MM.1S (cell line): ENCODE measurements at places on chromosomes 16 and 17.
A peak's percentile ranks its signal among the peaks of the same experiment; 100 is the strongest.

DNA sequence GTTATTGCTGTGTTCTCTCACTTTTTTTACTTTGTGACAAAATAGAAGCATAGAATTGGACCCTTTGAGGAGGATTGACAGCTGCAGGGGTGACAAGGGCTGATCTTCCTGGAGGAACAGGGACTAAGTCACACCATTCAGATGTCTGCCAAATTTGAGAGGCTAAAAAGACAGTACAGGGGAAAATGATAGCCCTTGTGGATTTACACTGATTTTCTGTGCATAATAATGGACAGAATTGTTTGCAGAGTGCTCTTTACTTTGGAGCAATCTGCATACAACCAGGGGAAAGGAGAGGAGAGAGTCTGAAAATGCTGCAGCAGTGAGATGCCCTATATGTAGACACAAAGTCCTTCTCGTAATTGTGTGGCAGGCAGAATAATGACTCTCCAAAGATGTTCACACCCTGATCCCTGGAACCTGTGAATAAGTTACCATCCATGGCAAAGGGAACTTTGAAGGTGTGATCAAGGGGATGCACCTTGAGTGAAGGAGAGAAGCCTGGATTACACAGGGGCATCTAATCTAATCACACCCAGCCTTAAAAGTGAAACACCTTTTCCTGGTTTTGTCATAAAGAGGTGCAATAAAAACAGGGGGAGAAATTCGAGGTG lies 221.4 kb upstream of the CPHXL start:
- DNase-seq: no peak

GRCh38 chr17:8056976-8057625 lies 18.2 kb downstream of the ALOX15B start:
- no peak for DNase-seq

GRCh38 chr17:81031566-81032550 lies 3.1 kb upstream of the BAIAP2 start:
- no peak for DNase-seq

DNA sequence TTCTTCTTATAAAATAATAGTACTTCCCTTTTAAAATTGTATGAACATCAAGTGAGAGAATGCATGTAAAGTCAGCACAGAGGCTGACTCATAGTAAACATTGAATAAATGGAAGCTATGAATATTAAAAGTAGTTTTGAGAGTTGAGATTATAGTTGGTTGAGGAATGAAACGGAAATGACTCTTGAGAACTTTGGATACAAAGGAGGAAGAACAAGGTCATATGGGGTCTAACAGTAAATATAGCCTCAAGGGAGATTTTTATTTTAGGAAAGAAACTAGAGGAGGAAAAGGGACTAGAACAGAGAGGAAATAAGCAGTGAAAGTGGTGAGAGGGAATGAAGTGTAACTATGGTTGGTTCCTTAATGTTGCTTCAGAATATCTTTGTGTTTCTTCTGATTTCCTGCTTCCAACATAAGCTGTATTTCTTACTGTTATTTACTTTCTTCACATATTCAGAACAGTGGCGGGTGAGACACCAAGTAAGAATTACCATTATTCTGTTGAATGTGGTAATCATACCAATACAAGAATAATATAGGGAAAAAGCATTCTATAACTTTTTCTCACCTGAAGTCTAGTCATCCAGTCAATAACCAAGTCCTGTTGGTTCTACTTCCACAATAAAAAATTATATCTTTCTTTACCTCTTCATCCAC lies 165.1 kb downstream of the CHD9 start:
- DNase-seq: no peak

- no peak for DNase-seq
These were observed 17.4 kb downstream of the ZNF276 start for GRCh38 chr16:89738538-89739317.

DNA sequence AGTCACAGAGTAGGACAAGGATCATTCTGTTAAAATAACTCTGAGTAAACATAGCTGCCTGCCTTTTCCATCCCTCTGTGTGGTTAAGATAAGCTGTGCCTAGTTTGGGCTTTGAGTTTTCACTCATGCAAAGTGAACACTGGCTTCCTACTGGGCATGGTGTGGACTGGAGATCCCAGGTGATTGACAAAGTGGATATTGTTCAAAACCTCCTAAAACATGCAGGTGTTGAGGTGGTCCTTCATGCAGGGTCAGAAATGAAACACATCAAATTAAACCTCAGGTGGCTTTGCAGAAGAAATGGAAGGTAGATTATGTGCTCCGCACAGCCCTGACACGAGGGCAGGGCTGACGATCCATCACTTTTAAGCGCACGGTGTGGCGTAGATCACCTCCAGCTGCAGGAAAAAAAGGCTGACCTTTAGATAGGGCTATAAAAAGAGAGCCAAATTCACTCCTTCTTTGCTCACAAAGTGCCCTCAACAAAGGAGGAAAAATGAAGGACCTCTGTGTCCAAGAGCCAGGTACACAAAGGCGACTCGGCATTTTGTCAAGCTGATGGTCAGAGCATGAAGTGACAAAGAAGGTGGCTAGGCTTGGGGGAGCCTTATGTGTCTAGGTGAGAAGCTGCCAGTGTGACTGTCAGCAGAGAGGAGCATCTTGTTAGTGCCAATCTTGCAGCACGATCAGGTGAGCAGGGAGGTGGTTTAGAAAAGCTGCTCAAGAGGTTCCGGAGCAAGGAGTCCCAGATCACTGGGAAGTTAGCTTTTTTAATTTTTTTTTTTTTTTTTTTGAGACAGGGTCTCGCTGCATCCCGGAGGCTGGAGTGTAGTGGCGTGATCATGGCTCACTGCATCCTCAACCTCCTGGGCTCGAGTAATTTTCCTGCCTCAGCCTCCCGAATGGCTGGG lies 19.9 kb upstream of the ITPRIPL2 start:
- DNase-seq: no peak

DNA sequence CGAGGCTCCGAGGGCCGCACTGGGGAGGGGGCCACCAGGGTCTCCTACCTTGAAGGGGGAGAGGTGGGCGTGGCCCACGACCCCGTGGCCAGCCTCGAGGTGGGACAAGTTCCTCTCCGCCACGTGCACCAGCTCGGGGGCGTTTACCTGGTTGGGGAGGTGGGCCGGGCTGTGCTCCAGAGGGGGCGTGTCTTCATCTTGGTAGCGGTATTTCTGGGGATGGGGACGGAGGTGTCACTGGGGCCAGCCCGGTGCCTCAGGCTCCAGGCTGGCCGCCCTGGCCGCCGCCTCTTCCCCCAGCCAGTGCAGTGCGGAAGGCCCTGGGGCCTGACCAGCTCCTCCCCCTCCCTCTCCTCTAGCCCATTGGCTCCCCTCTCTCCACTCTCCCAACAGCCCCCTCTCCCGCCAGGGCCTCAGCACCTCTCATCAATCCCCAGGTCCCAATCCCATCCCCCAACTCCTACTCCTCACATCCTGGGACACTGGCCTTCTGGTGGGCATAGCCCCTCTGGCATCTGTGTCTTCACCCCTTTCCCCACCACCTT lies 11.5 kb downstream of the DLG4 start:
- DNase-seq: no peak

GRCh38 chr17:39678340-39679116 lies 9.3 kb downstream of the PGAP3 start:
- DNase-seq: no peak

GRCh38 chr17:37604556-37604955 lies 4.7 kb downstream of the SYNRG start:
- DNase-seq: no peak

GRCh38 chr17:50153650-50154575 lies 3.4 kb upstream of the PPP1R9B start:
- no peak for DNase-seq

- DNase-seq: peak; percentile 62
These were observed 44.0 kb downstream of the PRAC1 start for GRCh38 chr17:48678141-48678971.

DNA sequence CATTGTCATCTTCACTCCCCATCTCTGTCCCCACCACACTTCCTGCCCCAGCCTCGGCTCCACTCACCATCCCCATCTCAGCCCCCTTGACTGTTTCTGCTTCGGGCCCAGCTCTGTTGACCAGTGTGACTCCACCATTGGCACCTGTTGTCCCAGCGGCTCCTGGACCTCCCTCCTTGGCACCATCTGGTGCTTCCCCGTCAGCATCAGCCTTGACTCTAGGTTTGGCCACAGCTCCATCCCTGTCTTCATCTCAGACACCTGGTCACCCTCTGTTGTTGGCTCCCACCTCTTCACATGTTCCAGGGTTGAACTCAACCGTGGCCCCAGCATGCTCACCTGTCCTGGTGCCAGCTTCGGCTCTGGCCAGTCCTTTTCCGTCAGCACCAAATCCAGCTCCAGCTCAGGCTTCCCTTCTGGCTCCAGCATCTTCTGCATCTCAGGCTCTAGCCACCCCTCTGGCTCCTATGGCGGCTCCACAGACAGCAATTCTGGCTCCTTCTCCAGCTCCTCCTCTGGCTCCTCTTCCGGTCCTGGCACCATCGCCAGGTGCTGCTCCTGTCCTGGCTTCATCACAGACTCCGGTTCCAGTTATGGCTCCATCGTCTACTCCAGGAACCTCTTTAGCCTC lies 24.4 kb upstream of the PHKG2 start:
- DNase-seq: no peak

- DNase-seq: no peak
These were observed 428.0 kb downstream of the CA10 start for GRCh38 chr17:51730303-51731050.

DNA sequence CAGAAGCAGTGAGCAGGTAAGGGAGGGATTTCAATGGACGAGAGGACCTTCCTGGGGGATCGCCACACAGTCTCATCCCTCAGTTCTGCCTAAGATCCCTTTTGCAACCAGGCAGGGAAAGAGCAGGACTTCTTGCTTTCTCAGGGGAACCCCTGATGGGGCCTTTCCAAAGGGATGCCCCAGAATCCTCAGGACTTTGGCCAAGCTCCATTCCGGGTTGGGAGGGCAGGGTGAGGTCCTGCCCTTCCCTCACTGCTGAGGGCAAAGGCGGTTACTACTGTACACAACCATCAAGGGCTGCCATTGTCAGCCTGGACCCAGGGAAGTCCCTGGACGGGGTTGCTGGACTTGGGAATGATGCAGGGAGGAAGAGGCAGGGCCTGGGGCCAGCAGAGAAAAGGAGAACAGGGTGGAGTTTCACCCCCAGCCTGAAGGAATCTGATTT lies 9.7 kb downstream of the PRR29 start:
- no peak for DNase-seq

DNA sequence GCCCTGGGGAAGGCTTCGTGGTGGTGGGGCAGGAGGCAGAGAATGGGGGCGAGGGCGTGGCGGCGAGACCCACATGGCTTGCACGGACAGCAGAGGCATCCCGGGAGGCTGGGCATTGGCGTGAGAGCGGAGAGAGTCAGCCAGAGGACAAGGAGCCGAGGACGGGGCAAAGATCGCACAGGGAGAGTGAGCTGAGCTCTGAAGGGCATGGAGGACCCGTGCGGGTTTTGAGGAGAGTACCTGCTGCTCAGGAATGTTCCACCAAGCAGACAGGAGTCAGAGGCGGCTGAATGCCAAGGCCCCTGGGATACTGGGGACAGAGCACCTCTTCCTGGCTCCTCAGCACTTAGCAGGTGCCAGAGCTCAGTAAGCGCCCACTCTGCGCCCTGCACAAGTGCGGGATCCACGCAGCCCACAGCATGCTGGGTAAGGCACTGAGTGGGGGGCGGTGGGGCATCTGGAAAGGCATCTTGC lies 47.8 kb downstream of the ARHGAP27 start:
- DNase-seq: no peak

- no peak for DNase-seq
These were observed 10.9 kb upstream of the CHST6 start for GRCh38 chr16:75506107-75506506.

GRCh38 chr17:76943781-76944213 lies 75.6 kb downstream of the MGAT5B start:
- DNase-seq: no peak

- no peak for DNase-seq
These were observed 93.8 kb downstream of the GRIN2A start for GRCh38 chr16:10088380-10088793.

- DNase-seq: peak; percentile 89
These were observed 12.4 kb downstream of the ATP5PD start for GRCh38 chr17:75034236-75034908.

DNA sequence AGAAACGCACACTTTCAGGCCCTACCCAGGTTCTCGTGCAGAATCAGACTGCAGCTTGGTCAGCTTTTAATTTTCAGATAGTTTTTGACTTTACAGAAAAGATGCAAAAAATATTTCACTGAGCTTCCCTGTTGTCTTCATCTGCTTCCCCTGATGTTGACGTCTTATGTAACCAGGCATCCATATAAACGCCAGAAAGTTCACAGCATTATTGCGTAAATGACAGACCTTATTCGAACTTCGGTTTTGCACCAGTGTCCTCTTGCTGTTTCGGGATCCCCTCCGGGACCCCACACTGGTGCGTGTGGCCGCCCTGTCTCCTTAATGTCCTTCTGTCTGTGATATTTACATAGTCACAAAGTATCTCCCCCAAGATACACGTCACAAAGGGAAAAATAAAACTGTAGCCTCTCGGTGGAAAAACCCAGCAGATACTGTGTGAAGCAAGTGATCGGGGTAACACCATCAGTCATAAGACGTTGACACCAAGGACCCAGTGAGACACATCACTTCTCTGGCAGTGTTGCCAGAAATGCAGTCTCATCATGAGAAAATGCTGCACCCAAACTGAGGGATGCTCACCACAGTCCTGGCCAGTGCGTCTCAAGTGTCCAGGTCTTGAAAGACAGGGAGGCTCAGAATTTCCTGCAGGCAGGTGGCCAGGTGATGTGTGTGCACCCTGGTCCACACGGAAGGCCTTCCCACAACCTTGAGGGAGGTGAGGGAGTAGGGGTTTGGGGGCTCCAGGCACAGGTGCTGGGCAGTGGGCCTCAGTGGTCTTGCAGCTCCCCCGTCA lies 4.3 kb downstream of the BANP start:
- DNase-seq: no peak

GRCh38 chr17:66177048-66177447 lies 14.9 kb downstream of the CEP112 start:
- DNase-seq: no peak

GRCh38 chr17:34398990-34399389 lies 36.0 kb upstream of the CCL1 start:
- peak; percentile 41 for DNase-seq

DNA sequence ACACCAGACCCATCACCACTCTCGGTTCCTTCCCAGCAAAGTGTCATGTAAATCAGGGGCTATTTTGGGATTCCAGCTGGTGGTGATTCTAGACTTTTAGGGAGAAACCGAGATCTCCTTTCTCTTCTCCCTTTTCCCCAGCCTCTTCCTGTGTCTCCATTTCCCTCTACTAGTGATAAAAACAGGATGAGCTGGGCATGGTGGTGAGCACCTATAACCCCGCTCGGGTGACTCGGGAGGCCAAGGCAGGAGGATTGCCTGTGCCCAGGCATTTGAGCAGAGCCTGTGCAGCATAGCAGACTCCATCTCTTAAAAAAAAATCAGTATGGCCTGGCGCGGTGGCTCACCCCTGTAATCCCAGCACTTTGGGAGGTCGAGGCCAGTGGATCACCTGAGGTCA lies 6.1 kb downstream of the TBX21 start:
- no peak for DNase-seq

- no peak for DNase-seq
These were observed 1.7 kb downstream of the WBP2 start for GRCh38 chr17:75853433-75853832.

- DNase-seq: peak; percentile 6
These were observed 49.7 kb downstream of the CYTH1 start for GRCh38 chr17:78732354-78732753.
